ENCODE measurements at places on chromosomes 2 and 18. TPM values are rescaled to one million over a fixed set of nuclear protein-coding genes. Genes with fewer than 3 reads are reported as not detected.

GRCh38 chr2:206939340-206939739, at the start of gene CPO:
CPO (plus strand) TSS chr2:206939518; CDS start chr2:206939600, 82 bp downstream.
- no peak for DNase-seq

DNA sequence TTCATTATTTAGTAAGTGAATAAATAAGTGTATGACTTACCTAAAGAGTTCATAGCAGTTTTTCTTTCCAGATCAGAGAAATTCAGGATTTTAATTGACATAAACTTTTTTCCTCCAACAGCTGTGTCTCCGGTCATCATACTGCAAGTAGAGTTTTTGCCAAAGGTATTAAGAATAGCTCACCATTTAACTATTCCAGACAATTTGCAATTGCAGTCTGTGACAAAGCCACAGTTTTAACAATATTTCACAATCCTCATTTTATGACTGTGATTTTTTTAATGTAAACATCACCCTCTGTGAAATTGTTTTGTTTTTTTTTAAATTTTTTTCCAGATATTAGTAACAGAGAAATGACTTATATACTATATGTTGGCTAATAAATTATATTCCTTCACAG, 199.1 kb downstream of the TRIB2 start:
- peak; percentile 53 for DNase-seq

DNA sequence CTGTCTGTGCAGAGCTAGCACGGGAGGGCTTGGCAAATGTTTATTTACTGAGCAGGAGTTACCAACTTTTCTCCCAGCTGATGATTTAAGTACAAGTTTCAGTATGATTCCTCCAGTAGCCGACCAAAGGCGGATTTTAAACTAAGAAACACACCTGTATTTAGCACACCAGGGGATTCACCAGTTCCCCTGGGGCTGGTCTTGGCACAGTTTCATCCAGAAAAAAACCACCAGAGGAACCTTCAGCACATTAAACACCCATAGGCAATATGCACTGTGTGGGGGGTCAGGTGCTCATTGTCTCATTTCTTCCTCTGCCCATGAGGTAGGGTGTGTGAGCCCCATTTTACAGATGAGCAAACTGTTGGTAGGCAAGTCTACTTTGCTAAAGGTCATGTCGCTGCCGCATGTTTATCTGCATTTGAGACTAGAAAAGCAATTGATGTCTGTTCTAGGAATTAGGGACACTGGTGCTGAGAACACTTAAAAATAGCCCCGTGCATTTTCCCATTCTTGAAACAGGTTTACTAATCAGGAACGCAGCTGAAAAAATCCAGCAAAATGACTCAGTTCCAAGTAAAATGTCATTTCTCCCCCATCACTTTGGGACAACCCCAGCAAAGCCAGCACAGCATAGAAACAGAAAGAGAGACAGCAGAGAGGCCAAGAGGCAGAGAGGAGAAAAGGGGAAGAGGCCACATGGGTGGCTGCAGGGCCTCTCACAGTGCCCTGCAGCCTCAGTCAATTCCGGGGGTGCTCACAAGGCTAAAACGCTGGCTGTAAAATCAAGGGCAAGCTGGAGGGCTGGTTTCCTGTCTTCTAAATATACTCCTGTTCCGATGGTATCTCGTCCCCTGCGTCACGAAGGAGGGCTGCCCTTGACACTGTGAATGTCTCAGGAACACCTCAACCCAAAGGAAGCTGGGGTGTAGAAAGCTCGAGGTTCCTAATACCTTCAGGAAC, 166.8 kb upstream of the ID2 start:
- DNase-seq: no peak

GRCh38 chr18:44741085-44741484, 60.4 kb downstream of the SETBP1 start:
- DNase-seq: no peak

The PAX3 gene
- total RNA-seq: not detected

The CDC42EP3 gene
- 102 TPM for total RNA-seq

The WNT6 gene
- total RNA-seq: 2.6 TPM

The CNPPD1 gene
- total RNA-seq: 28.1 TPM

All from astrocyte (in vitro differentiated cells and primary cell).